Foreskin keratinocyte (primary cell): ENCODE measurements at places on chromosomes 6 and 20. TPM values are rescaled to one million over a fixed set of nuclear protein-coding genes. Genes with fewer than 3 reads are reported as not detected.

DNA sequence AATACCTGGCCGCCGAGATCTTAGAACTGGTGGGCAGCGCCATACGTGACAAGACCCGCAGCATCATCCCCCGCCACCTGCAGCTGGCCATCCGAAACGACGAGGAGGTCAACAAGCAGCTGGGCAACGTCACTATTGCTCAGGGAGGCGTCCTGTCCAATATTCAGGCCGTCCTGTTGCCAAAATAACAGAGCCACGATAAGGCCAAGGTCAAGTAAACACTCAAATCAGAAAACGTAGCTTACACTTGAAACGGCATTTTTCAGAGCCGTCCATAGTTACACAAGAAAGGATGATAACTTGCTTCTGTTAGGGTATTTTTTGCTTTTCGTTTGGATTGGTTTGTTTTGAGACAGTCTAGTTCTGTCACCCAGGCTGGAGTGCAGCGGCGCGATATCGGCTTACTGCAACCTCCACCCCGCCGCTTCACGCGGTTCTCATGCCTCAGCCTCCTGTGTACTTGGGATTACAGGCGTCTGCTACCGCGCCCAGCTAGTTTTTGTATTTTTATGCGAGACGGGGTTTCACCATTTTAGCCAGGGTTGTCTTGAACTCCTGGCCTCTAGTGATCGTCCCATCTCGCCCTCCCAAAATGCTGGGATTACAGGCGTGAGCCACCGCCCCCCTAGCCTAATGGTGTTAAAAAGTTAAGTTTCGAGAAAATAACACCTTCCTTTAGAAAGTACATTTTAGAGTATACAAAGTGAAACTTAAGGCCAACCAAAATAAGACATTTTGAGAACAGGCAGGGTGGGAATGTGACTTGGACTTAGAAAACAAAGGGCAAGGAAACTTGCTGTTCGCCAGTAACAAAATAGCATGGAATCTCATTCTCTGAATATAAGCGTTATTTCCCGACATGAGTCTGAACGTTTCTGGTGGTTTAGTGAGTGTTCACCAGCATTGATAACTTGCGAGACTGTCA lies 42.8 kb upstream of the HFE start:
- DNase-seq, result peak; percentile 35

- DNase-seq, result no peak
These were observed 102.4 kb downstream of the JAG1 start for GRCh38 chr20:10571313-10571815.

DNA sequence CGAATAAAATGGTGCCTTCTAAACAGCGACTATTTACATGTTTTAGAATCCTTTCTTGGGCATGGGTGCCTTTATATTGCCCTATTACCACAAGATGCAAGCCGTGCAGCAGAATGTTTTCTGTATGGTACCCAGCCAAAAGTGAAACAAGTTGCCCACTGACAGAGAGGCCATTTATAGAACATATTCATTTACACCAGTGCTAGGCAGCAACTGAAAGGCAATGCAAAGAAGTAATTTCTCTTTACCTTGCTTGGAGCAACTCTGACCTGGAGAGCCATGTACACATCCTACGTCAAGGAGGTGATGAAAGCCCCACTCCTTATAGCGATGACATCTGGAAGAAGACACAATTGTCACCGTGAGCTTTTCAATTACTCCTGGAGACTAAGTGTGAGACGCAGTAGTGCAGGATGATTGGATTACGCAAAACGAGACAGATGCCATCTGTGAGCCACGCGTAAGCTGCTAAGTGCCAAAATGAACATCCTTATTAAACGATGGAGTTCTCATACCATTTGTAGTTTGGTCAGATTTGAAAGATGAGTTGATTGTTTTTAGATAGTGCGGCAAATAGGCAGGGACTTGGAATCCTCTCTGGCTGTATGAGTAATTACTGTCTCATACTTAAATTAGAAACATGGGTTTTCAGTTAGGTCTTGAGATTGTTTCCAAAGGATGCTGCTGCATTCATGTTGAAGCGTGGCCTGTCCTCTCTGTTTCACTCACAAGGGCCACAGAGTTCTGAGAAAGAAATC lies at the start of gene TMEM244:
TMEM244 (minus strand) TSS at position 408 of the 758 bp plus-strand sequence; CDS start at position 281, 127 bp downstream.
- DNase-seq, result peak; percentile 60

- DNase-seq, result no peak
These were observed 9.6 kb downstream of the ZBTB2 start for GRCh38 chr6:151381722-151382121.

DNA sequence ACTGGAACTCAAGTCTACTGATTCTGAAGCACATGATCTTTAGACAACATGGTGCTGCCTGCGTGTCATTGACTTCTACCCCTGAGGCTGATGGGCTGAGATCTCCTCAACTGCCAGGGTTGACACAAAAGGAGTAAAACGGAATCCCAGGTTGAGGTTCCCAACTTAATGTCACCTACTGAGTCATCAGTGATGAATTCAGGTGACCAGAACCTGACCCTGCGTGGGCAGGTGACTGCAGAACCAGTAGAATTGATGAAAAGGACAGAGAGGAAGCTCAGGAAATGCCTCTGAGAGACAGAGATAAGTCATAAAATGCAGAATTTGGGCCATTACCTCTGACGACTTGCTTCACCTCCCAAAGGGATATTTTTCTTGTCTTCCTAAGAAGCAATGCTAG lies 7.7 kb upstream of the KIZ start:
- DNase-seq, result no peak

DNA sequence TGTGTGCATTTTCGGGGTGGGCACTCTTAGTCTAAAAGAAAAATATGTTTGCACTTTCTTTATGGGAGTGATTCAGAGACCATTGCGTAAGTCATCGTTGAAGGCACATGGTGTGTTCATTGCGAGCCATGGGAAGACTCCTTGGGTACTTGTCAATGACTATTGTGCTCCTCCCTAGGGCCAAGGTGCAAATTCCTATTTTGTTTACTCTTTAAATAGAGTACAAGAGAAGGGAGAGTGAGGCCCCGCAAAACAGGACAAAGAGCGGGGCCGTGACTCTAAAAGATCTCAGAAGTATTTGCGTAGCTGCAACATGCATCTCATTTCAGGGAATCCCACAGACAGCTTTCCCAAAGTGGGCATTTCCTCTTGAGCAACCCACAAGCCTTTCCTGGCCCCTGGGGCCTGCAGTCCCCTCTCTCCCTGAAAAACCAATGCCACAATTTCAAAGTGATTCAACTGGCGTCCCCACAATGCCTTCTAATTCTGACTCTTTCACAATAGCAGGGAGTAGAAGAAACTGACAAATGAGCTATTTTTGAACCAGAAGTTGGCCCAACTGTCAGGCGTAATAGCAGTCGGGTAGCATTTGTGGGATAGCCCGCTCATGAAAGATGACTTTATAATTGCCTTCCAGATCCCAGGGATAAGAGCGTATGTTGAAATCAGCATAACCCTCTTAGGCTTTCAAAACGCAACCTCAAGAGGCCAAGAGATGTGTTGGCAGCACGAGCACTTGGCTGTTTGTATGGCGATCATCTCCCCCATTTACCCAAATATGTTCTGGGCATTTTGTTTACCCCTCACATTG lies 277.9 kb upstream of the BMP2 start:
- DNase-seq, result no peak

GRCh38 chr6:111838749-111839484 lies 34.3 kb downstream of the FYN start:
- no peak for DNase-seq

DNA sequence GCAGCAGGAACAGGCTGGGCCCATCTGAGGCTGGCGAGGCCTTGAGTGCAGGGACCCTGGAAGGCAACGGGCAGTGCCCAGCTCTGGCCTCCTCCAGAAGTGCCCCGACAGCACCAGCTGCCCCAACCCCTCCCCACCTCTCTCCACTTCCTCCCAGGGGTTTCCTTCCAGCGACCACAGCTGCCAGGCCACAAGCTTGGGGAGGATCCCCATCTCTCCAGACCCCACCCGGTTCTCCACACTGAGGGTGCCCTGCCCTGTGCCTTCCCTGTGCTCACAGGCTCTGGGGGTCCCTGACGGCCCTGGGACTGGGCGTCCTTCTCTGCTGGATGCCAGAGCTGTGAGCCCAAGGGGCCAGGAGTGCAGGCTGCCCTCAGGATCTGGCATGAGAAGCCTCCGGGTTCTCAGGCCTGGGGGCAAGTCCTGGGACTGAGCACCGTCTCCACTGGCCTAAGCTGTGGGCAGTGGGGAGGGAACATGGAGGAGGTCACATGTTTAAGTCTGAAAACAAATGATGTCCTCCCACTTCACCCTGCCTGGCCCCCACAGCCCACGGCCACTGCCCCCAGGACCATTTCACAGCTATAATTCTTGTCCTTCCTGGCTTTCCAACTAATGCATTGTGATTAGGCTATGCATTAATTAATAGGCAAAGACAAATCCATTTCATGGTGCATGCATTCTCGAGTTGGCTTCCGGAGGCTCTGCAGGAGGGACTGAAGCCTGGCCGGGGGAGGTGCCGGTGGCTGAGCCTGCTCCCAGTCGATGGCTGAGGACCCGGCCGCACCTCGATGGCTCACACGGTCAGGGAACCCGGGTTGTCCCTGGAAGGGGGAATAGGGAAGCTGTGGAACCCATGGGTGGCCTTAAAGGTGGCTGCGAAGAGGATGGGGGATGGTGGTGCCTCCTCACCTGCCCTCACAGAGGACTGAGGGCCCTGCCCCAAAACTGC lies 24.4 kb downstream of the BHLHE23 start:
- DNase-seq, result no peak

DNA sequence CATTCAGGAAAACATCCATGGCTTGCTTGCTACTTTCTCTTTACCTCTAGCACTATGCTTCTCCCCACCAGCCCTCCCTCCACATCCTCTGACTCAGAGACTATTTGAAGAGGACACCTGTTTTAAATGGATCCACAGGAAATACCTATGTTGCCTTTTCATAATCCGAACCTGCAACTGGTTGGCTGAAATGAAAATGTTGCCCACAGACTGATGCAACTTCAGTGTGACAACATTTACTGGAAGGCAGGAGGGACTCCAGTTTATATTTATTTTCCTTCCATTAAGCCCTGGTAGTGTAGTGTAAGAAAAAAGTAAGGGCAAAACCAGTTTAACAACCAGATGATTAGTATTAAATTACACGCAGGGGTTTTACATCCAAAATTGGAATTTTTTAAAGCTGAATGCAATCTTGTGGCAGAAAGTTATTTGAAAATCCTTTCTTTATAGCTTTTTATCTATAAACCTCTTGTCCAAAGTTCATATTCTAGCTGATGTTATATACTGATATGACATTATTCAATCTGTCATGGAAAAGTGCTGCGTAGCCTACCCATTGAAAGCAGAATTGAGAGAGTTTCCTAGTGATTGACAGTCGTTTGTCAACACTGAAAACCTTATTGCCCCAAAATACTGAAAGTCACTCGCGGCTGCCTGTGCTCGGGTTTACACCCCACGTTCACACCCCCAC lies 881 bp upstream of the AIG1 start:
- DNase-seq, result peak; percentile 97

DNA sequence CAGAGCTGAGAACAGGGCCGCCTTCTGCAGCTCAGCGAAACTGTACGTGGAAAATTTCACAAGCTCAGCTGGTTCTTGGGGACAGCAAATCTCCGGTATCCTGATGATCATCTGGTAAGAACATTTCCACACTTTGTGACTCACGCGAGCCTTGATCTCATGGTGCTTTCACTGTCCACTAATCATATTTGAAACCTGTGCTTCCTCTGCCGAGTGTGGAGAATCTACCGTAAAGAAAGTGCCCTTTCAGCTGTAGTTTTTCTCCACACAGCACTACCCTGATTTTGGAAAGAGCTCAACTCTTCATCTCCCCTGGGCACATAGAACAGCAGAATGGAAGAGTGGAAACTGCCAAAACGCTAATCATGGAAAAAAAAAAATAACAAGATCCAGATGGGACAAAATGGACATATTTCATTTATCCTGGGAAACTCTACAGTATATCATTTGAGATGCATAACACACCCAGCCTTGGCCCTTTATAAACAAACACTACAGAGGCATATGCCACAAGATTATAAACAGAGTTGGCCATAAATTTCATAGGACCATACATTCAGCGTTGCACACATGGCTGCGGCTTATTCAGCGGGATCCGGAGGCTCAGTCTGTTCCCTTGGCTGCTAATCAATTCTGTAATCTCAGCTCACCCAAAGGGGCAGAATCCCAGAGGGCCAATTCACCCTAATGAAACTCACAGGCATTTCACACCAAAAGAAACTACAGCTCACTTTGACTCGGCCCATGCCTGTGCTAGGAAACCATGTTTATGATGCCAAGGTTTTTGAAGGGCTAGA lies 434.5 kb downstream of the HDGFL1 start:
- no peak for DNase-seq

GRCh38 chr20:23320317-23320716 lies 30.3 kb upstream of the NXT1 start:
- DNase-seq, result no peak

DNA sequence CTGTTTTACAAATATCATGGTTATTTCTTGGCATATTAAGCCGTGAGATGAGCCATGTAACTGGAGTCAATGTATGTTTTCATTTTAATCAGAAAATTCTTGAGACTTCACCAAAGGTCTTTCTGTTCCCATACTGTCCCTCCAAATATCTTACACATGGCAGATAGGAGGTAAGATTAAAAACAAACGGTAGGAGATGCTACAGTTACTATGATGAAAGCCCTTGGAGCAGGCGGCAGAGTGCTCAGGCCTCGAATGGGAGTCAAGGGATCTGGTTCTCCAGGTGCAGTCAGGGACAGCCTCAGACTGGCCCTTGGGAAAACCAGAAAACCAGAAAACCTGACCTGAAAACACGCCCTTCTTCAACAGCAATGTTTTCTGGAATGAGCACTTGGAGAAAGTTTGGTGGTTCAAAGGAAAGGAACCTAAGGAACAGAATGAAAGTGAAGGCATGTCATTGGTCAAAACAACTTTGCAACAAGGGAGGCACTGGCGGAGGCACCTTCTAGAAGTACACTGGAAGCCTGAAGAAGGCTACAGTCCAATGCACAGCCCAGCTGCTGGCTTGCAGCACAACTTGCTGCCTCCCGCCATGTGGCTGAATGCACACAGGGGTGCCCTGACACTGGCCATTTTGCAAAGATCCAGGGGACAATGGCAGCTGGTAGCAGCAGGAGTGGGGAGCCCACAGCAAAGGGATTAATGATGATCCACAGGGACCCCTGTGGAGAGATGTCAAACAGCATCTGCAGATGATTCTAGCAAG lies 17.4 kb upstream of the FOXO3 start:
- no peak for DNase-seq

Gene HLA-DRB1
- not detected in 2 replicates for total RNA-seq

Gene KCNK5
- total RNA-seq, result 0.04 TPM in 1 of 2 replicates, not detected in the other

Gene NR2E1
- total RNA-seq, result not detected in 2 replicates

Gene DSP
- 352 and 371 TPM in 2 replicates for total RNA-seq

Gene SRSF12
- total RNA-seq, result 0.32 and 0.51 TPM in 2 replicates
